CD4-positive, CD25-positive, alpha-beta regulatory T cell (primary cell): ENCODE measurements at places on chromosomes 2 and 18.

DNA sequence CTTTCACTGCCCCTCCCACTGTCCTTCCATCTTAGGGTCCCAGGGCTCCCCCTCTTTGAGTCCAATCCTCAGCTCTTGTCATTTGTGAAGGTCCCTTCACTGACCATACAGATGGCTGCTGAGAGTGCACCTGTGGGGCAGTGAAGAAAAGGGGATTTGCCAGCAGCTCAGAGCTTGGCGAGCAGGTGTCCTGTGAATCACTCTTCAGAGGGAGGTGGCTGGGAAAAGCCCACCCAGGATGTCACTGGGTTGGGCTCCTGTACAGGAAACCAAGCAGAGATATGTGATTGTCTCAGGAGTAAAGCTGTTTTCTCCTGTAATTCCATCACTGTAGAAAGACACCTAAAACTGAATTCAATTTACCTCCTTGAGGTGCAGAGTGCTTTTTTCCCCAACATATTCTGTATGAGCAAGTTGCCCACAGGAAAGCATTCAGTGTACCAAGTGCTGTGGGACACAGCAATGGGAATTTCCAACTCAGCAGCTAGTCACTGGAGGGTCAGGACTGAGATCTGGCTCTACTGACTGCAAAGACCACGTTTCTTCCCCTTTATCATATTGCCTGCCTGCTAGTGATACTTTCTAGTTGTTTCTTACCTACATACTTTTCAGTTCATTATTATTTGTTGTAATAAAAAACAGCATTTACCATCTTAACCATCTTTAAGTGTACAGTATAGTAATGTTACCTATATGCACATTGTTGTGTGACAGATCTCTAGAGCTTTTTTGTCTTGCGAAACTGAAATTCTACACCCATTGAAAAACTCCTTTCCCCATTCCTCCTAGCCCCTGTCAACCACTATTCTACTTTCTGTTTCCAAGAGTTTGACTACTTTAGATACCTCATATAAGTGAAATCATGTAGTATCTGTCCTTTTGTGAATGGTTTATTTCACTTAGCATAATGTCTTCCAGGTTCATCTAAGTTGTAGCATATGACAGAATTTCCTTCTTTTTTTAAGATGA lies 239.1 kb downstream of the TSN start:
- DNase-seq: no peak

DNA sequence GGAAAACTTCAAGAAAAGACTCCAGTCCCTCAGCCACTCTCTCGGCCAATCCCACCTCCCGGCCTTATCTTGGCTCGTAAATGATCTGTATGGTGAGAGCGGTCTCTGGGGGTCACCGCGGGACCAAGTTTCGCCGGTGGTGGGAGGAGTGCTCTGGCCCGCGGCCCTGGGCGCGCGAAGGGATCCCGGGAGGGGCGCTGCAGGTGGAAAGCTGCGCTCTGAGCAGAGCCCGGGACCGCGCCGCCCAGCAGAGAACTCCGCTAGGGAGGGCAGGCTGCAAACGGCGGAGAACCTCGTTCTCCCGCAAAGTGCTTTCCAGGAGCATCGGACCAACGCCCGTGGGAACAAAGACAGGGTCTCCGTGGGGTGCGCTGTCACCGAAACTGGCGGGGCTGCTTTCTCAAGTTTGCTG lies 622 bp downstream of the LRP2 start:
- DNase-seq: no peak

GRCh38 chr2:23513872-23514793 lies 129.2 kb downstream of the KLHL29 start:
- no peak for DNase-seq

DNA sequence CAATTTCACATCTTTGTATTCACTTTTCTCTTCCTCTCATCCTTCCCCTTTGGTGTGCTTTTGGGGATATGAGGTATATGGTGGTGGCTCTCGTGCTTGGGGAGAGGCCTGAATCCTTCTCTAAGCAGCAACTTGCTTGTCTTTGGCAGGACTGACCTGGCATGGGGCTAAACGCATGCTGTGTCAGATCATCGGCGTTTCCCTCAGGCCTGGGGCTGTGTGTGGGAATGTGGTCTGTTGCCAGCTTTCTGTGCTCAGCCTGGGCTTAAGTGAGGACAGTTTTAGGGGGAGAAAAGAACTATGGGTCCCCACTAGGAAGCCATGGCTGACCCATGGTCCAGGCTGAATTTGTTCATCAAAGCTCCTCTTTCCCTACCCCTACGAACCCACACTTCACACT lies 60.7 kb downstream of the TET3 start:
- DNase-seq: no peak

DNA sequence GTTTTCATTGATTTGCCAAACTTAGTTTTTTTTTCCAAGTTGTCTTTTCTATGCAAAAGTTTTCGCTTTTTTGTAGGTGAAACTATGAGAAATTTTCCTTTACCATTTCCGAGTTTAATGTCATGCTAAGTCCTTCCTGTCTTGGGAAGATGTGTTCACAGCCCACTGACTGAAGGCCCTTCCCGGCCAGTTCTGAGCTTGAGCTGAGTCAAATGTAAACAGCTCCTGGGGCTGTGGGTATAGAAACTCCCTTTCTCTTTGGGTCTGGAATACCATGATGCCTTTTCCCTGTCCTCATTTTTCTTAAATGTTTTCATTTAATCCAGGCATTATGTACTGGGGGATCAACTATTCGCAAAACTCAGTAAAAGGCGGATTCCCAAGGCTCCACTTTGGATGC lies 69.8 kb upstream of the IL1R1 start:
- no peak for DNase-seq

DNA sequence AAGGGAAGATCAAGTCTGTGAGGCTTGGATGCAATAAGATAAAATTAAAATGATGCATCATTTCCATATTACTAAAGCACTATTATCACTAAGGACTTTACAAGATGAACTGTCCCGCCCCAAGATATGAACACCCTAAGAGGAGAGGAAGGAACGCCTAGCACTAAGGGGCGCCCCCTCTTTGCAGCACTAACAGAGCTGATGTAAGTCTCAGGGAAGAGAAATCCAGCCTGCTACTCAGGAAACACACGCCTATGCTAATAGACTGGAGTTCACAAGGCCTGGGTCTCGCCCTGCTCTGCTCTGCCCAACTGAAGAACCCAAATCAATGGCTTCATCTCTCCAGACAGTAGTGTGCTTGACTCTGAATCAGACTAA lies 6.1 kb downstream of the INO80C start:
- DNase-seq: no peak

DNA sequence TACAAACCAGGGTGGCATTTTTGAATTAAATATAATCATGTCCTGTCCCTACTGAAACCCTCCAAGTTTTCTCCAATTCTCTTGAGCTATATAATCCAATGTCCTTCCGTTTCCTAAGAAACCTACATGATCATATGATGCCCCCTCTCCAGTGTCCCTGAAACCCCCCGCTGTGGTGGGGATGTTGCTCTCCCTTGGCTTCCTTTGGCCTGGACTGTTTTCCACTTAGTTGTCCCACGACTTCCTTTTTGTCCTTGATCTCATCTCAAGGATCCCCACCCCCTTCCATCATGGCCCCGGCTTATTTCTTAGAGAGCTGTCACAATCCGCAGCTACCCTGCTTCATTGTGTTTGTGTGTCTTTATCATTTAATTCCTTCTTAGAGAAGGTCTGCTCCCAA lies 43.8 kb downstream of the TMEM18 start:
- no peak for DNase-seq

- no peak for DNase-seq
Measured at GRCh38 chr2:104408266-104408665, 445.6 kb upstream of the POU3F3 start.

DNA sequence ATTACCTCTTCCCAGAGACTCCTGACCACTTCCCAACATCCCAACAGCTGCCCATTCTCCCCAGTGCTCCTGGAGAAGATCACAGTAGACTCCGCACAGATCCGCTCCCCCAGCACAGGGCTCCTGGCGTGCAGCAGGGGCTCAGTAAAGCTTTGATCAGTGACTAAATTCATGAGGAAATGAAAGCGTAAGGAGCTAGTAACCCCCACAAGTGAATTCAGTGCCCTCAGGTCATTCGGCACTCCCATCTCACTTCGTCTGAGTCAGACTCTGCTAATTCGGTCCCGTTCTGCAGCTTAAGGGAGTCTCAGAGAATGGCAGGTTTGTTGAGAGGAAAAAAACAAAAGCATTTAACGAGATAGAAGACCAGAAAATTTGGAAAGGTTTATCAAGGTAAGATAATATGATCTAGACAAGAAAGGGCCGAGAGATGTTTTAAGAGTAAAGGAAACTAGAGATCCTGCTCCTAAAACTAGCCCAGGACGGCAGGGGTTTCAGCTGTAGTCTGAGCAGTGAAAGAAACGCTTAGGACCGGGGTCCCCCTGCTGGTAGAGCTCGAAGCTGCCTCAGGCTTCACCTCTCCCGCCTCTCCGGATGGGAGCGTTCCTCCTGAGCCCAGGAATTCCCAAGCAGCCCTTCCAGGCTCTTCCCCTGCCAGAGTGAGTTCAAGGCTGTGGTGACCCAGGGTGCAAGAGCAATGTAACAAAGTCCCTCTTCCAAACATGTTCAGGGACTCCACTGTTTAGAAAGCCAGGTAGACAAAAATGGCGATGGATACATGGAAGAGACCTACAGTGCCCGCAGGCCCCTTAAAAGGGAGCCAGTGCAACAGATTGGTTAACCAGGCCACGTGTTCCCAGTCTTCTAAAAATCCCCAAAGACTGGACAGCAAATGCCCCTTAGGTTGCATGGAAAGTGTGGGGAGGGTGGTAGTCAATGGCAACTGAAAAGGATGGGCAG lies 127.3 kb downstream of the DNER start:
- DNase-seq: peak; percentile 24

DNA sequence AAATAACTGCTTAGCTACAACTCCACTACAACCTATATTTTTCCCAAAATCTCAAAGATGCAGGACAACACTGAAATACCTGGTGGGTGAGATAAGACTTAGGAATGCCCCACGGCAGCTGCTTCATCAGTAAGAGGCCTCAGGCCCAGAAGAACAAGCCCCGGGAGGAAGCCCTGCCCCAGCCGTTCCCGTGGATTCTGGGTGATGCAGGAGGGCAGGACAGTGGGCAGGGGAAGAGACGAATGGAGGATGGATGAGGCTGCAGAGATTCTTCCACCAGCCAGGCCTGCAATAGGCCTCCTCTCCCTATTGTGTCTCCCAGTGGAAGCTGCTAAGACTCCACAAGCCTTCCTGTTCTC lies 197.9 kb upstream of the HDAC4 start:
- no peak for DNase-seq

- no peak for DNase-seq
Measured at GRCh38 chr2:221025398-221025797, 546.7 kb downstream of the EPHA4 start.

GRCh38 chr18:2204736-2205135 lies 366.6 kb downstream of the METTL4 start:
- no peak for DNase-seq

DNA sequence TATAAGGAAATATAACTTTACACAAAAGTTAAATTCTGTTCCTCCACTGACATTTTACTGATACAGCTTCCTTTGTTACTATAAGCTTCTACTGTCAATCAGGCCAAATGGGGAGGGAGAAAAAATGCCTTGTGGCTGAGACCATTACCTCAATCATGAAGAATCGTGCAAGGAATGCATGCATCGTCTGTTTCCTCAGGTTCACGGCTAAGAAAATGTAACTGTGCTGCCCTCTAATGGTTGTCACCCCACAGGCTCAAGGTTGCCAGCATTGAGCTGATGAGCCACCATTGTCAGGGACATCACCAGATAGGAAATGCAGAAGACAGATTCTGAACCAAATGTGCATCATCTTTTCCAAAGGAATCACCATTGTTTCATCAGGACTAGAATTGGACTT lies 426.9 kb downstream of the CDH2 start:
- DNase-seq: no peak
